ENCODE measurements at places on chromosomes 2 and 18. TPM values are rescaled to one million over a fixed set of nuclear protein-coding genes. Genes with fewer than 3 reads are reported as not detected.

Gene CENPO
- total RNA-seq: 30.3 TPM

Gene CD207
- total RNA-seq: not detected

Gene EVX2
- not detected for total RNA-seq

Gene METTL4
- total RNA-seq: 7.7 TPM

Gene DNAH7
- 0.73 TPM for total RNA-seq

Gene IL36A
- total RNA-seq: not detected

Gene VWA3B
- not detected for total RNA-seq

Gene PASK
- 2.9 TPM for total RNA-seq

Gene EGR4
- total RNA-seq: not detected

Gene SPATA3
- total RNA-seq: not detected

Gene NAT8
- not detected for total RNA-seq

Gene EFHD1
- total RNA-seq: not detected

Measured in subcutaneous preadipocyte (primary cell).